ENCODE measurements at places on chromosomes 3 and 15.

- no peak for DNase-seq
These were observed 32.7 kb downstream of the GLDN start for GRCh38 chr15:51374131-51374530.

DNA sequence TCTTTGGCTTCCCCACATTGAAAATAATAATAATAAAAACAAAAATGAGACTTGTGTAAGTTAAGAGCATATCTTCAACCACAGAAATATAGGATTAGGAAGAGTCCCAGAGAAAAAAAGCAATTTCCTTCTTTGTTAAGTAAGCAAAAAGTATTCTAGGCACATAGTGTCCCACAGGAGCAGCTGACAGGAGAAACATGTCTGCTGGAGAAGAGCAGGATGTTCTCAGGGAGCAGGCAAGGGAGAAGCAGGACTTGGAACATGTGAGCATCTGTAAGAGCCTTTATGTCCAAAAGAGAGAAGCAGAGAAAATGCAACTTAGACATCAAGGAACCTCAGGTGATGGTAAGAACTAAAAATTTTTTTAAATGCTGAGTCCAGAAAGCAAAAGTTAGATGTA is 39.0 kb downstream of the TTC23 start:
- no peak for DNase-seq

DNA sequence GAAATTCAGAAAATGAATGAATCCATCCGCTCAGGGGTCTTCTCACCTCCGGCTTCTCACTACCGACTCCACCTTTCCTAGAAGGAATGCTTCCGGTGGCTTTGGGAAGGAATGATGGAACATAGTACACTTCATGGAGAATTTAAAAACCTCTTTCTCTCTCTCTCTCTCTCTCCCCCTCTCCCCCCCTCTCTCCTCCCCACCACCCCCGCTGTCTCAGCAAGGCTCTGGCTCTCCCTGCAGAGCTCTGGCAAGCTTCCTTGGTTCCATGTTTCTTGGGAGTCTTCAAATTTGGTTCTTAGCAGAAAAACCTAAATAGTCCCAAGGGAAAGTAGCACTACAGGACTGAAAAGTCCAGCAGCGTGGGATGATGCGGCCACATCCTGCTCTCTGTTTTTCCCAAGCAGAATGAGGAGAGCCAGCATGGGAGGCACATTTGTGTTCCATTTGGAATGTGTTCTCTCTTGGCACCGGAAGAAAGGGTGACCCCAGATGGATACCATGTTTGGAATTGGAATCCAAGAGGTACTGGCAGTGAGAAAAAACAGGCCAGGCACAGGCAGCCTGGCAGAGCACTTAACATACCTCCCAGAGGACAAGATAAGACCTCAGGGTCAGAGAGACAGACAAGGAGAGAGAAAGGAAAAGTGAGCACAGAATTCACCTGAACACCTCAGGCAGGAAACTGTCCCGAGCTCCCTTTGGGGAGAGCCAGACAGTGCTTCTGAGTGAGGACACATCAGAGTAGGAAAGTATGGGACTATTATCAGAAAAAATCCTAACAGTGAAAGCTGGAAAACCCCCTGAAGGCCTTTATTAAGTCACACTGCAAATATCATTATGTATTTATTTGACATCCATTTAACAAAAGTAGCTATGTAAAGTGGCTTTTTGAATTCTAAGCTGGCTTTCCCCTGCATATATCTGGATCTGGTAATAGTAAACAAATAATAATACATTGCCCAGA is at the start of gene POPDC2:
TSS of gene POPDC2 (minus strand) at position 116 of the 967 bp plus-strand sequence. CDS start 166 bp downstream, outside the sequence.
- DNase-seq: no peak

DNA sequence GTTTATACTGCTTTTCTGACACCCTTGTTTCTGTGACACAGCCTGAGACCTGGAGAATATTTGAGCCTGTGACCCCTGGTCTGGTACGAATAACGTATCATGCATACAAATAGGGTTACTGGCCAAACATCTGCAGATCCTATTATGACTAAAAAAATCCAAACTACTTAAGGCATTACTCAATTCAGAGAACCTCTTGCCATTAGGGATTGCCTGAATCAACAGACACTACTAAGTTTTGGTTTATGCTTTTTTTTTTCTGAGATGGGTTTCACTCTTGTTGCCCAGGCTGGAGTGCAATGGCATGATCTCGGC is 35.4 kb downstream of the OSBPL10 start:
- no peak for DNase-seq

GRCh38 chr3:128009952-128010846 is 42.0 kb upstream of the SEC61A1 start:
- DNase-seq: no peak

DNA sequence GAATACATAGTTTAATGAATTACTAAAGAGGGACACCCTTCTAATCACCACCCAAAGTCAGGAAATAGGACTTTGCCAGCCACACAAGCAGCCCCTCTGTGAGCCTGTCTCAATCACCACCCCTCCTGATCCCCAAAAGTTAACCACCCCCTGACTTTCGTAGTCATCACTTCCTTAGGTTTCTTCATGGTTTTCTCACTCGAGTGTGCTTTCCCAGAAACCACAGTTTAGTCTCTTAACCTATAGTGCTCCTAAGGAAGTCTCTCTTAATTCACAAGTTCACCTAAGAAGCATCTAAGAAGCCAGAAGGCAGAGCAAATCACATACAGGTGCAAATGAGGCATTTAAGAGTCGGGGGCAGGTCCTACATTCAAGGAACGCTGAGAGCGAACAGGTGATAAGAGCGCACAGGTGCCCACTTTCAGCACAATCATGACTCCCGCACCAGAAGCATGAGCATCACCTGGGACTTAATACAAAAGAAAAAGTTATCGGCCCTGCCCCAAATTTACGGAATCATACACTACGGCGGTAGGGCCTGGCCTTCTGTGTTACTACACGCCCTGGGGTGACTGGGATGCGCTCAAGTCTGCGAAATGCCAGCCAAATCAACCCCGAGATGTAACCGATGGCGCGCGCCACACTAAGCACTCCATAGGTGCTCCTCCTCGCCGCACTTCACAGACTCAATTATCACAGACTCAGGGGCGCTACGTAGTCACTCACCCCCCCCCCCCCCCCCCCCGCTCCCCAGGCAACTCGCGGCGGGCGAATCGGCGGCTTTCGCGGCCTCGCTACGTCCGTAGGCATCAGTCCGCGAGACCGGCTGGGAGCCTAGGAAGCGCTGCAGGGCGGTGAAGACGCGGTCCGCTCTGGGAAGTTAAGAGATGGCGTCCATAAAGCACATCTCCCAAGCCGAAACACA is 815 bp downstream of the ULK4 start:
- peak; percentile 21 for DNase-seq

DNA sequence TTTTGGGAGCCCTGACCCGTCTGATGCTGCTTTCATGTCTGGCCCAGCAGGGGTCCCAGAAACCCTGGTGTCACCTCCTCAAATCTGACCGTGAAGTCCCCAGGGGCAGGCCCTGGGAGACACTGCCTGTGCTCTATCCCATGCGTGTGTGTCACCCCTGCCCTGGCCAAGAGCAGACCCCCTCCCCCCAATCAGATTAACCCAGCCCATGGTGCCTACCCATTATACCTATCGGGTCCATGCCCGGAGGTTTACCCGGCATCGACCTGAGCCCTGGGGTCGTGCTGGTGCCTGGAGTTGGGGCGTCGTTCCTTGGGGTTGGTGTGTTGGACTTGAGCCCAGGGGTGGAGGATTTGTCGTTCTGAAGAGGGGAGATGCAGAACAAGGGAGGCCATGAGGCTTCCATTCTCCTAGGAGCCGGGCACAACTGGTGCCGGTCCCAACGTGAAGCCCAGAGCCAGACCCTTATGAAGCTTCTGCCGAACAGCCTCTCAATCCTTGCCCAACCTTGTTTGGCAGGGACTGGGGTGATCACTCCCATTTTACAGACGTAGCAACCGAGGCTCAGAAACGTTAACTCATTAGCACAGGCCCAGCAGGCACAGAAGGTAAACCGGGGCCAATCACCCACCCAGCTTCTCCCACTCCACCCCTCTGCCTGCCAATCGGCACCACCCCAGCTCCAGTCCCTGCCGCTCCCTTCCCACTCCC is 39.6 kb downstream of the TLE3 start:
- no peak for DNase-seq

GRCh38 chr3:102714567-102714966 is 279.8 kb downstream of the ZPLD1 start:
- DNase-seq: no peak

DNA sequence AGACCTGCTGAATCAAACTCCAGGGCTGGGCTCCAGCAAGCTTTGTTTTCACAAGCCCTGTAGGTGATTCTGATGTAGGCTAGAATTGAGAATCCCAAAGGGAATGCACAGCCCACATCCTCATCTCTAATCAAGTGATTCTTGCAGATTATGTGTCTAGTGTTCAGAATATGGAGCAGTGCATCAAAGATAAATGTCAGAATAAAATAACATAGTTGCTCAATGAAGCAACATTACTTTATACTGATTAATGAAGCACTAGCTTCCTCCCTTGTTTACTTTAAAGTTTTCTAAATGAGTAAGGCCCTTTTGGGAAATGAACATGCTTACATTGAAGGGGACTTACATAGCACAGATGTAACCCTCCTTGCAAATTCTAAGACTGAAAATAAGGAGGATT is 39.2 kb downstream of the NUP210 start:
- no peak for DNase-seq

GRCh38 chr15:89662893-89663626 is 7.8 kb upstream of the KIF7 start:
- no peak for DNase-seq

DNA sequence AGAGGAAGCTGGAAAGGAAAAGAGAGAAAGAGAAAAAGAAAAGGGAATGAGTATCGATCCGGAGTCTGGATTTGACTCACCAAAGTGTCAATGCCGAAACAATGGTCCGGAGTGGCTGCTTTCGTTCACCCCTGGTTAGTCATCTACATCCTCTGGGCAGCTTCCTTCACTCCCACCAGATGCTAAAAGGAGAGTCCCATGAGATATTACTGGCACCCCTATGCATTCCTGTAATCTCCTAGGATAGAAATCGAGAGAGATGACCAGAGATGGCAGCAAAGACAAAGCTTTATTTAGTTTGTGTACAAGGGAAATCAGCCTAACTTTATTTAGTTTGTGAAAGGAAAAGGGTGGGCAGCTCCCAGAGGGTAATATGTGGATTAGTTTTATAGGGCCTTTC is 622.2 kb downstream of the ZPLD1 start:
- no peak for DNase-seq

GRCh38 chr15:68774521-68775235 is 46.0 kb downstream of the ANP32A start:
- DNase-seq: no peak

GRCh38 chr3:51099794-51100535 is 285.1 kb upstream of the MANF start:
- no peak for DNase-seq

DNA sequence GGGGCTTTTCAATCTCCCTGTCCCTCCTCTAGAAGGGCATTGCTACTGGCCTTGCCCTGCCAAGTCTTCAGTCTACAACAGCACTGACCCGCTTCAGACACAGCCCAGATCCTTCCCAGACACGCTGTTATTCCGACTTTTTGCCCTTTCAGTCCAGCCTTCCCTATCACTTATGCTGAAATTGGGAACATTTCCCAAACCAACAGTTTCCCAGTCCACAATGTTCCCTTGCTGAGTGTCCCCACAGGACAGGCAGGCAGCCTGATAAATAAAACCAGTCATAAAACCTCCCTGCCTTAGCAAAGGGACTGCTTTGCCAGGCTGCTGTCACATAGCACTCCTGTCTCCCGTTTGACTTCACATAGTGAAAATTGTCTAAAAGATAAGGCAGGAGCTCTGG is 43.5 kb downstream of the GOLGA6L2 start:
- DNase-seq: no peak

- no peak for DNase-seq
These were observed 272.4 kb upstream of the TPM1 start for GRCh38 chr15:62770111-62770660.

GRCh38 chr15:79988448-79989117 is 17.6 kb upstream of the BCL2A1 start:
- DNase-seq: no peak

DNA sequence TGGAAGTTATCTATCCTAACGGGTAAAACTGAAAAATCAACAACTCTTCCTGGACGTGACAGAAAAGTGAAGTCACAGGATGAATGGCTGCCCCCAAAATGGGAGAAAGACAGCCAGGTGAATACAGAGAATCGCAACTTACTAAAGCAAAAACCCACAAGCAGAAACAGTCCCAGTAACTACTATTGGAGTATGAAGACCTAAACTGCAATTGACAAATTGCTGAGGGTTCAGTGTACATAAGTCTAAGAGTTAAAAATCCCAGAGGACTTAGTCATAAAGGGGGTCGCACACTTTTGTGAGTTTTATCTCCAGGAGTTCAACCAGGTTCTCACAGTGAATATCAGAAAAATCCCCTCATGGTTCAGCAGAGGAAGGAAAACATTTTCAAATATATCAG is 56.8 kb upstream of the IMPG2 start:
- DNase-seq: no peak

- DNase-seq: no peak
These were observed 25.2 kb downstream of the TSC22D2 start for GRCh38 chr3:150433347-150433746.

GRCh38 chr15:50791486-50791885 is 26.0 kb upstream of the SPPL2A start:
- no peak for DNase-seq

- no peak for DNase-seq
These were observed 1.0 kb upstream of the BTBD1 start for GRCh38 chr15:83068054-83068453.

GRCh38 chr3:54900838-54901591 is 26.8 kb downstream of the LRTM1 start:
- DNase-seq: no peak

- DNase-seq: no peak
These were observed 81.5 kb downstream of the WNT7A start for GRCh38 chr3:13798401-13798800.

- DNase-seq: no peak
These were observed 596 bp downstream of the COL7A1 start for GRCh38 chr3:48594417-48595049.

GRCh38 chr15:99295840-99296239 is 44.6 kb downstream of the LRRC28 start:
- no peak for DNase-seq

- no peak for DNase-seq
These were observed 30.6 kb downstream of the MB21D2 start for GRCh38 chr3:192887047-192887446.

- DNase-seq: no peak
These were observed 44.2 kb downstream of the WNT5A start for GRCh38 chr3:55442861-55443260.

- DNase-seq: no peak
These were observed 69.4 kb downstream of the FHIT start for GRCh38 chr3:61181874-61182273.

GRCh38 chr15:43525131-43525530 is 7.7 kb downstream of the MAP1A start:
- DNase-seq: no peak

DNA sequence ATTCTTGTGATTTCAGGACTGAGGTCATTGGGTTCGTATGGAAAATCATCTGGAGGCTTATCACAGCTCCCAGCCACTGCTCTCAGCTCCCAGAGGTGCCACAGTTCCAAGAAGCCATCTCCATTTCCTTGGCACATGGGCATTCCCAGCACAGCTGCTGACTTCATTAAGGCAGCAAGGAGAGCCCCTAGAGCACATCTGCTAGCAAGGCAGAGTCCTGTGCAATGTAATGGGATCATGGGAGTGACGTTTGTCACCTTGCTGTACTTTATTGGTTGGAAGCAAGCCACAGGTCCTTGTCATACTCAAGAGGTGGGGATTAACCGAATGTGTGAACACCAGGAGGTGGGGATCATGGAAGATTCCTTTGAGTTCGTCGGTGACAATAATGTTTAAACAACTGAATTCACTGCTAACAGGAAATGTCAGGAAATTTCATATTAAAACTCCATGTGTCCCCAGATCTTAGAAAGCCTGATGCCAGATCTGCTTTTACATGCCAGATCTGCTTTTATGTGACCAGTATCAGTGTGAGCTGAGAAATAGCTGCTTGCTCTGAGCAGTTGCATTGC is 148.8 kb downstream of the GABRG3 start:
- no peak for DNase-seq
